ENCODE measurements at places on chromosomes 11 and 22. TPM values are rescaled to one million over a fixed set of nuclear protein-coding genes. Genes with fewer than 3 reads are reported as not detected.

The LRRC10B gene
- 17.4 TPM for total RNA-seq

DNA sequence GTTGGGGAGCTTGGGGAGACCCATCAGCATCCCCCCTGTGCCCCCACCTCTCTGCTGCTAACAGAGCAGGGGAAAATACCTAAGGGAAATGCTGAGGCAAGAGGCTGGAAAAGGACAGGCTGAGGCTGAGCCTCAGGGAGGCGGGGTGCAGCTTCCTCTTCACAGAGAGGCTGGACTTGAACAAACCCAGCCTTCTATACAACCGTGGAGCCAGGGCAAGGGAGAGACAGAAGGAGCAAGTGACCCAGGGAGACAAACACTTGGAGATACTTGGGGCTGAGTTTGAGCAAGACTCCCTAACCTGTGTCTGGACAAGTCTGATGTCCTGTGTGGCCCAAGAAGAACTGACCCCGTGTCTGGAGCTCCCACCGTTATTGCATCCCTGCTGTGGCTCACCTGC lies at the start of gene SLCO2B1:
Gene SLCO2B1, plus strand, starts transcription at position 229 of the 400 bp plus-strand sequence. CDS start 275 bp downstream, outside the sequence.
- no peaks in the 10 kb centered on the region for H3K4me1 ChIP-seq
- DNase-seq, result no peak
- no peaks in the 10 kb centered on the region for H3K27me3 ChIP-seq
- no peak within 1 kb of the TSS for H3K27ac ChIP-seq

DNA sequence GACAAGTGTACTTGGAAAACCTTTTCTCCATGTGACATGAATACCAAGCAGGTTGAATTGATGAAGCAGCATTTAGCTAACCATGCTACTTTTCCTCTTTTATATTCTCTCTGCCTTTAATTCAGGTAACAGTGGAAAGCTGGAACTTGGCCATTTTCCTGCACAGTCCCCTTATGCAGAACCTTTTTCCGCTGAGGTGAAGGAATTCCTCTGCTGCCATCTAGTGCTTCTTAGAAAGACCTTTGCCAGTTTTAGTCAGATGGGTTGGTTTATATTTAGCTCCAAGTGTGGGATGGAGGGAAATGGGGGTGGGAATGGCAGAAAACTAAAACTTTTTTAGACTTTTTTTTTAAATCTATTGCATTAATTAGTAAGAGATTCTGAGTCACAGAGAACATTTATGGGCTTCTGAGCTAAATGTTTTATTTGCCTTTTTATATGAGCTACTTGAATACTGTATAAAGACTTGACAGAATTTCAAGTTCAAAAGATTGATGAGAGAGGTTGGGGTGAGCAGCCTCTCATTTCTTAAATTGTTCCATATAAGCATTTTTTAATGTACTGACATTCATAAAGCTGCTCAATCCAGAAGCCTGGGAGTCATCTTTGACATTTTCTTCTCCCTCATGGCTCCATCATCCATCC lies 153.9 kb upstream of the ZC3H12C start:
- no peak overlapping the region for H3K27ac ChIP-seq
- peak; percentile 91 for DNase-seq
- H3K4me3 ChIP-seq, result no peak overlapping the region
- H3K36me3 ChIP-seq, result no peaks in the 10 kb centered on the region

The OTOG gene
- not detected for total RNA-seq

GRCh38 chr22:42116848-42117424 lies 13.7 kb downstream of the CYP2D6 start:
- peaks cover 5% of the 10 kb centered on the region for H3K4me1 ChIP-seq
- peak; percentile 41 for DNase-seq
- H3K36me3 ChIP-seq, result no peaks in the 10 kb centered on the region
- no peaks in the 10 kb centered on the region for H3K27me3 ChIP-seq
- H3K4me3 ChIP-seq, result no peak overlapping the region

GRCh38 chr22:49659924-49660315 lies 167.8 kb downstream of the BRD1 start:
- H3K36me3 ChIP-seq, result no peaks in the 10 kb centered on the region
- no peaks in the 10 kb centered on the region for H3K4me1 ChIP-seq
- H3K27ac ChIP-seq, result no peak overlapping the region
- H3K4me3 ChIP-seq, result no peak overlapping the region
- no peaks in the 10 kb centered on the region for H3K27me3 ChIP-seq
- no peak for DNase-seq

GRCh38 chr11:776263-776560 lies 1.1 kb downstream of the GATD1 start:
- peak overlapping the region; percentile 88 for H3K27ac ChIP-seq
- H3K27me3 ChIP-seq, result no peaks in the 10 kb centered on the region
- peak overlapping the region; percentile 90 for H3K4me3 ChIP-seq
- peaks cover 9% of the 10 kb centered on the region for H3K4me1 ChIP-seq
- DNase-seq, result no peak
- peaks cover 20% of the 10 kb centered on the region for H3K36me3 ChIP-seq

The SAA2 gene
- not detected for total RNA-seq

The UBASH3B gene
- total RNA-seq, result 15.3 TPM

The PAMR1 gene
- total RNA-seq, result 0.62 TPM

GRCh38 chr11:80144897-80145594 lies 704.2 kb upstream of the TENM4 start:
- no peak overlapping the region for H3K4me3 ChIP-seq
- H3K4me1 ChIP-seq, result no peaks in the 10 kb centered on the region
- H3K36me3 ChIP-seq, result no peaks in the 10 kb centered on the region
- H3K27me3 ChIP-seq, result no peaks in the 10 kb centered on the region
- no peak for DNase-seq

DNA sequence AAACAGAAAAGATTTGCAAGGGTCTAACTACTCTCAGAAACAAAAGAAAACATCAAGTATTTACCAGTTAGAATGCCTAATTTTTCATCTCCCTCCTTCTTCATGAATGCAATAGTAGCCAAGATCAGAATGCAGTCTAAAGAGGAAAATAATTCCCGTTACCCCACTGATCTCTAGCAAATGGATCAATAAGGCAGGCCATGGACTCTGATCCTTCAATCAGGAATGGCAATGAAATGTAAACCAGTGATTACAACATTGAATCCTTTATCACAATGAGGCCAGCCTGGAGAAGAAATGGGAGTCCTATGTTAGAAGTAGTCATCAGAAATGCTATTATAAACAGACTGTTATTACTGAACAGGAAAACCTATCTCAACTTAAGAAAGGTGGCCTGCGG lies 106.6 kb downstream of the APOL5 start:
- peaks cover 13% of the 10 kb centered on the region for H3K4me1 ChIP-seq
- H3K27ac ChIP-seq, result no peak overlapping the region
- H3K36me3 ChIP-seq, result no peaks in the 10 kb centered on the region
- no peak for DNase-seq

DNA sequence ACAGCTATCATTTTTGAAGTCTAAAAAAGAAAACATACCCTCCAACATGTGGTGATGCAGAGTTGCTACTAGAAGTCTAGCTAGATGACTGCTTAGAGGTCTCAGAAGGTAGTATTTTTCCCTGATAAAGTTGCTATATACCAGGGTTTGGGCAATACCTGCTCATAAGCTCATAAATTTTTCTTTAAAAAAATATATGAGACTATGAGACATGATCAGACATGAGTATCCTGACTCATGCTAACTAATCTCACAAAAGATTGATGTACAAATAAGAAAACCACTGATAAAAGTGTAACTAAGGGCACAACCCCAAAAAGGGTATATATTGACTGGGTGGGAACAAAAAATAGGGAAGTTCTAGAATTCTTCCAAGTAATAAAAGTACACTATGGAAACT lies 740.9 kb downstream of the METTL15 start:
- DNase-seq, result no peak
- H3K27me3 ChIP-seq, result no peaks in the 10 kb centered on the region
- H3K27ac ChIP-seq, result no peak overlapping the region
- no peak overlapping the region for H3K4me3 ChIP-seq

DNA sequence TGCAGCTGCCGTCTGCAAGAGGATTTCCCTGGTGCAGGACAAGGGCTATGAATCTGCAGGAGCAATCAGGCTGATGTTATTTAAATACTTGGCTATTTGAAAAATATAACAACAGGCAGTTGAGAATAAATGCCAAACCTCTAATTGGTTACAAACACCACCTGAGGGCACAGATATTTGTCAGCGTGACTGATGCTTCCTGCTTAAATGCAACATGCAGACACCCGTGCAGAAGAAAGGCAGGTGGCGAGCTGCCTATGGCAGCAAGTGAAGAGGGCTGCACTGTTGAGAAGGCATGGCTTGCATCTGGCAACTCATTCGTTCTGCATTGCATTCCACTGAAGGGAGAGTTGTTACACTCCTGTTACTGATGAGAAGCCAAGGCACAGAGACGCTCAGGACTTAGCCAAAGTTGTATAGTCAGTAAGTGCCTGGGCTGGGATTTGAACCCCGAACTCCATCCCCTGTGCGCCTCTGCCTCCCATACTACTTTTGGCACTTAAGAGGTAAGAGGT lies 350.6 kb downstream of the TENM4 start:
- H3K36me3 ChIP-seq, result no peaks in the 10 kb centered on the region
- H3K27ac ChIP-seq, result no peak overlapping the region
- DNase-seq, result no peak
- no peaks in the 10 kb centered on the region for H3K4me1 ChIP-seq
- no peaks in the 10 kb centered on the region for H3K27me3 ChIP-seq

- H3K27ac ChIP-seq, result no peak overlapping the region
- no peaks in the 10 kb centered on the region for H3K4me1 ChIP-seq
- no peak overlapping the region for H3K4me3 ChIP-seq
These were observed 273.3 kb downstream of the BUD13 start for GRCh38 chr11:116499396-116500003.

The SEPTIN3 gene
- 3.6 TPM for total RNA-seq

DNA sequence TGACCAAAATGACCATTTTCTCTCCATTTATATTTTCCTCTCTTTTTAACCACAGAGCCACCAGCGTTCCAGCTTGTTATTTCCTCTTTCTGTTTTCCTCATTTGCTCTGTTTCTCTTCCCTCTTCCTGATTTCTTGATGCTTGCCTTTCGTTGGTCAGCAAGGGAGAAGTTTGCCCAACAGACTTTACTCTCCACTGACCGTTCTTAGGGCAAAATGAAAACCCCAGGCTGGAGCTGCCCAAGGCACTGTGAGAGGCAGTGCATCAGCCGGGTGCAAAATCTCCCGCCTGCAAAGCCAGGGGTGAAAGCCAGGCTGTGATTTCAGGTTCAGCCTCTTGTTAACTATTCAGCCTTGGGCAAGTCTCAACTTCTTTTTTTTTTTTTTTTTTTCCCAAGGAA lies 26.1 kb upstream of the APLP2 start:
- no peaks in the 10 kb centered on the region for H3K27me3 ChIP-seq
- no peak overlapping the region for H3K4me3 ChIP-seq
- no peak for DNase-seq
- H3K27ac ChIP-seq, result no peak overlapping the region
- H3K36me3 ChIP-seq, result no peaks in the 10 kb centered on the region

The CSF2RB gene
- not detected for total RNA-seq

The IFITM10 gene
- total RNA-seq, result 0.24 TPM

DNA sequence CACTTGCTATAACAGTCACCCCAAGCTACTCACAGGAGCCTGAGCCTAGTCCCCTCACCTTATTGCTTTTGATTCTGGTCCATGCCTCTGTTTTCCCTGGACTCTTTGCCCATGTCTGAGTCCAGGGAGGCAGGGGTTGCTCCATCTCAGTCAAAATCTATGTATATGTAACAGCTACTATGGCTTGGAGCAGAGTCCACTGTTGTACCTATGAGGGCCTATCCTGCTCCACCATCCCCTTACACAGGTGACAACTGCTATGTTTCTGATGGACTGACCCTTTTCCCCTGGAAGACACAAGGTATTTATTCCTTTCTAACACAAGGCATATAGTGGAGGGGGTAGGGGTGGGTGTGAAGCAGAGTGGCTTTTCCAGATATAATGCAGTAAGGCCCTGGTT lies 119.6 kb downstream of the VPREB1 start:
- no peak overlapping the region for H3K4me3 ChIP-seq
- H3K36me3 ChIP-seq, result no peaks in the 10 kb centered on the region
- peaks cover 47% of the 10 kb centered on the region for H3K27me3 ChIP-seq
- H3K4me1 ChIP-seq, result no peaks in the 10 kb centered on the region
- DNase-seq, result no peak

- H3K4me3 ChIP-seq, result no peak overlapping the region
- peak; percentile 11 for DNase-seq
- H3K27me3 ChIP-seq, result no peaks in the 10 kb centered on the region
These were observed 48.6 kb upstream of the UCP3 start for GRCh38 chr11:74057249-74058151.

DNA sequence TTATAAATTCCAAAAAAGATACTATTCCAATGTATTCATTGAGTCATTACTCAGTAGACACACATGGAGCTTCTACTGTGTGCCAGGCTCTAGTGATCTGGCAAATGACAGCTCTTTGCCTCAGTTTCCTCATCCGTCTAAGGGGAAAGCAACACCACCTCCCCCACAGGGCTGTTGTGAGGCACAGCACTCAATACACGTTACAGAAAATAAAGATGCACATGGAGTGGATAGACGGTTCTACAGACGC lies 6.5 kb upstream of the MALAT1 start:
- H3K27ac ChIP-seq, result peak overlapping the region; percentile 90
- DNase-seq, result no peak
- peaks cover 83% of the 10 kb centered on the region for H3K4me1 ChIP-seq
- H3K27me3 ChIP-seq, result no peaks in the 10 kb centered on the region

DNA sequence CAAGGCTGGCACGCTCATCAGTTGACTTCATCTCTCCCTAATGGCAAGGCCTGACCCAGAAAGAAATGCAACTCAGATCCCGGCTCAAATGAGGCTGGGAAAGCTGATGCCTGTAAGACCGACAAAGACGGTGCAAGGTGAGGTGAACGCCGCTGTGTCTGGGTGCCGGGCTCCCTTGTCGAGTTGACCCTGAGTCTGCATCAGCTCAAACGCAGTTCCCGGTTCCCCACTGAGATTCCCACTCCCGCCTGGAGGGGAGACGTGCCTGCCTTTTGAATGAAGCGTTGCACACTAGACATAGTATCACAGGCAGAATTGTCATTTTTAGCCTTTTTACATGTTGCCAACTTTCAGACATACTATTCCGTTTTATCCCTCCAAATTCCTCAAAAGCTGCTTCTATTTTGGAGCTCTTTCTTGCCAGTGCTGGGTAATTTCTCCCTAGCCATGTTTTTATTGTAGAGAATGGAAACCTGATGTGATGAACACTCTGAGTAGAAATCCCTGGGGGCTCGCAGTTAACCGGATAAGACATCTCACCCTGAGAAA lies 831 bp upstream of the TP53AIP1 start:
- H3K36me3 ChIP-seq, result no peaks in the 10 kb centered on the region
- H3K27me3 ChIP-seq, result no peaks in the 10 kb centered on the region
- no peaks in the 10 kb centered on the region for H3K4me1 ChIP-seq
- DNase-seq, result peak; percentile 30
- no peak overlapping the region for H3K27ac ChIP-seq

The TRIM48 gene
- total RNA-seq, result not detected

- no peak overlapping the region for H3K4me3 ChIP-seq
- DNase-seq, result no peak
- no peak overlapping the region for H3K27ac ChIP-seq
- H3K36me3 ChIP-seq, result peaks cover 35% of the 10 kb centered on the region
These were observed 61.3 kb downstream of the PPME1 start for GRCh38 chr11:74232311-74232950.

The PLAAT2 gene
- not detected for total RNA-seq

- no peaks in the 10 kb centered on the region for H3K27me3 ChIP-seq
- no peaks in the 10 kb centered on the region for H3K4me1 ChIP-seq
- no peak overlapping the region for H3K27ac ChIP-seq
- H3K36me3 ChIP-seq, result no peaks in the 10 kb centered on the region
These were observed 88.9 kb upstream of the IGLL5 start for GRCh38 chr22:22798716-22799115.
